Stimulated activated CD8-positive, alpha-beta memory T cell treated with anti-CD3 and anti-CD28 coated beads, Interleukin-4, amount 100 ng/mL, for 1 hour (primary cell): ENCODE measurements at places on chromosomes 6 and 20.

DNA sequence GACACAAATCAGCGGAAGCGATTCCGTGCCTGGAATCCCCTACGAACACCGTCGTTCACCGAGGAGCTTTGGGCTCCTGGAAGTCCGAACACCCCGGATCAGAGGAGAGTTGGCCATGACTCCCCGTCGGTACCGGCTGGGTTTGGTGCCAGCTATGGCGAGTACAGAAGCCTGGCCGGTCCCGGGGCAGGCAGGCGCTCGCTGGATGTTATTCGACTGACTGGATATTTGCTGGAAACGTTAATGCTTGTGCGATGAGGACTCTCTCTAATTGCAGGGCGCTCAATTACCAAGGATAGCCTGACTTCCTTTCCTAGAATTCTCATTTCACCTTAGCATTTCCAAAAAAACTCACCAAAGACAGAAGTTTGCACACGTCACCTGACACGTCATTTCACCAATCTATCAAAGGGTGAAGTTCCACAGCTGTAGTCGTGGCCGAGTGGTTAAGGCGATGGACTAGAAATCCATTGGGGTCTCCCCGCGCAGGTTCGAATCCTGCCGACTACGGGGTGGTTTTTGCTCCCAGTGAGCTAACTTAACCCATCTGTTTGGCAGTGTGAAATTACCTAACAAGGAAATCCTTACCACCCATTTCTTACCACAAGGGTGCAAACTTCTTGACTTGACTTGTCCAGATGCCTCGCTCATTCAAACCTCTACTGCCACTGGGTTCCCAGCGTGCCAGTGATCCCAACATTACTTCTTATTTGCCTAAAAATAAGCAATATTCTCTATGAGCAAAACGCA lies 22.7 kb upstream of the ZNF184 start:
- no peak for DNase-seq

- no peak for DNase-seq
These were observed 64.3 kb downstream of the CDH22 start for GRCh38 chr20:46243707-46244628.

GRCh38 chr20:24917797-24918578 lies 31.1 kb upstream of the CST7 start:
- DNase-seq = peak; percentile 14

DNA sequence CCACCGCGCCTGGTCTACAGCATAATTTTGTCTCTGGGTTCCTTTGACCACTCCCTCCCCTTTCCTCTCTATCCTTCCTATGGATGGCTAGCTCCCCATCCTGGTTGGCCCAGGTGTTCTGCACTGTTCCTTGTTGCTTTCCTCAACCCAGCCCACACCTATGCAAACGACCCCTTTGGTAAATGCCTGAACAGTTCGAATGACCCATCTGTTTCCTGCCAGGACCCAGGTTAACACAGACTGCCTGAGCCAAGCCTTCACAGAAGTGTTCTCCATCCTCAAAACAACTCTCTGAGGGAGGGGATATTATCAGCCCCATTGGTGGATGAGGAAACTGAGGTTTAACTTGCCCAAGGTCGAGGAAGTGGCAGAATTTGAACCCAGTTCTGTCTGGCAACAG lies 44.8 kb upstream of the CCDC167 start:
- DNase-seq = no peak

DNA sequence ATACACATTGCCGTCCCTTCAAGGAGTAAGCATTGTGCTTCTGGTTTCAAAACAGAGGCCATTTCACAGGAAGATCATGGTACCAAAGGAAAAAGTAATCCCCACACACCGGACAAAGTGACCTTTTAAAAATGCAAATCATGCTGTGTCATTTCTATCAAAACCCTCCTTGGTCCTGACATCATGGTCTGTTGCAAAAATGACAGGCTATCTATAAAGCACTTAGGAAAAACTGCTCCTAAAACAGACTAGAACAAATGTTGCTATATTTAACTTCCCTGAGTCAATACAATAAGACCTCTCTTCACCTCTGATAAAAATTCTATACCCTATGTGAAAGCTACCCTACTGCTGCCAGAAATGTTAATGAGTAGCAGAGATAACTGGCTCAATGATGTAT lies 353.6 kb upstream of the RUNX2 start:
- no peak for DNase-seq

GRCh38 chr6:163200694-163201093 lies 213.8 kb upstream of the QKI start:
- DNase-seq = no peak

DNA sequence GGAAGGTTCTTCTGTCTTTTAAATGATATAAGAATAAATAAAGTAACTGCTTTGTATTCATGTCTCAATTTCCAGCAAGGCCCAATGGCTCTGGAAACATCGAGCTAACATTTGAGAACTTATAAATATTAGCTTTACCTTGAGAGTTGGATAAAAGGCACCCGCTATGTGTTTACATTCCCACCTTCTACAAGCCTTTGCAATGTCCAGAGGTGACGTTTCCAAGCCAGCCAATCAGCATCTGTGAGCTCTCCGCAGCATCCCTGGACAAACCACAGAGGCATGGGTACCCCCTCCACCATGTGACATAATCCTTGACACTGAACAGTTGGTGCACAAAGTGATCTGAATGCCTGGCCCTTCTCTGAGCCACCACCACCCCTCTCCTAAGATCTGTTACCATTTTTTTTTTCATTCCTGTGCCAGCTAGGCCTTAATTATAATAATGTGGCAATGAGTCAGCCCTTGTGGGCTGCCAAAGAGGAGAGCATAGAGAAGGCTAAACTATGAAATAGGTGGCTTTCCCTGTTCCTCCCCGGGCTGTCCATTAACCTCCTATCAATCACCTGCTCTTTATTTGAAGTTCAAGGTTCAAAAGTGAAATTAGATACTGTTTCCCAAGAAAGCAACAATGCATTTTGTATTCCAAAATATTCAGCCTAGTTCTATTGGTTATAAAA lies 4.1 kb downstream of the CBLN4 start:
- DNase-seq = no peak
